Left ventricle myocardium inferior (tissue), 1 donor: ENCODE measurements at places on chromosomes 11 and 22.

GRCh38 chr11:5689551-5689983 is at the start of gene TRIM22:
TRIM22 (plus strand) TSS chr11:5689790; CDS start chr11:5696233, 6,443 bp downstream.
- peak; percentile 20 for DNase-seq

DNA sequence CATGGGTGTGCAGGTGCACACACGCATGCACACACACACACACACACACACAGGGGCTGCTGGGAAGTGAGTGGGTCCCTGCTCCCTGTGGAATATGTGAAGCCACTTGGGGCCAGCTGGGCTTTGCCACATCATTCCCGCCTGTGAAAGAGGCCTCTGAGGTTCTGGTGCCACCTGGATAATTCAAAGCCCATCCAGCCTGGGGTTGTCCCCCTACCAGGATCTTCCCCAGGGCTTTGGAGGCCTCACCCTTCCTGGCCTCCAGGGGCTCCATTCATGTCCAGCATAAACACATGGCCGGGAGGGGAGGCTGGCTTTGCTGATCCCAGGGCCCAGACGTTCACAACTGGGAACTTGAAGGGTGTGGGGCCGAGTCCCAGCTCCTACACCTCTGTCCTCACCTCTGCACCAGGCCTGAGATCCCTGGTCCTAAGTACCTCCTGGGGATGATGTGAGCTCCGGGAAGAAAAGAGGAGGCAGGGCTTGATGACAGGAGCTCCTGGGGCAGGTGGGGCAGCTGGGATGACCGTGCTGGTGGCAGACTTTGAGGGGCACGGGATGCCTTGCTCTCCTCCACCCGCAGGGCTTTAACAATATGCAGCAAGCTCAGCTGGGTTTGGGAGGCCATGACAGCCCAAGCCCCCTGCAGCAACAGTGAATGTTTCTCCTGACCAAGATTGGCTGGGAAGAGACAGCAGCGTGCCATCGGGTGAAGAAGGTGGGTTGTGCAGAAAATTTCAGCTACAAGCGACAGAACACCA is 14.2 kb downstream of the LINC01488 start:
- DNase-seq = peak; percentile 6

DNA sequence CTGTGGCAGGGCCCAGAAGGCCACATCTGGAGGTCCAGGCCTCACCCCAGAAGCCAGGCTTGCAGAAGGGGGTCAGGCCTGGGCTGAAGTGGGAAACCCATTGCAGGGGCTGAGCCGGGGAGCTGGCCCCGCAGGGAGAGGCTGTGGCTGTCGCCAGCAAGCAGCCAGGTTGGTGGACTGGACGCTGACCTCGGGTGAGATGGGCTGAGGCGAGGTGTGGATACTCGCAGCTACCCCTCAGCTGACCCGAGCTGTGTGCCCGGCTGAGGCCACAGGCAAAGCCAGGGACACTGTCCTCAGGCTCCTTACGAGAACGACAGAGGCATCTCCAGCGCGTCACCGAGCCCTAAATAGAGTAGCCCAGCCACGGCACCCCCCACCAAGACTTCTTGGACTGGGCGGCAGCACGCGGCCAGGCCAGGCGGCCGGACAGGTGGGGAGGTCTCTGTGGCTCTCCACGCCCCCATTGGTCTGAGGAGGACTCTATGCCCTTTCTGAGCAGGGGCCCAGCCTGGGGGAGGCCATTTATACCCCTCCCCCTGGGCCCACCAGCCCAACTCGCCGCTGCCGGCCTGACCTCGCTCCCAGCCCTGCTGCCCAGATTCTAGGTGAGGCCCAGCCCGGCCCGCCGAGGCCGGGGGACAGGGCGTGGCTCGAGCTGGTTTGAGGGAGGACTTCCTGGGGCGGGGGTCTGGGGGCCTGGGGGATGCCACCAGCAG is at the start of gene TNNI2:
TNNI2 (plus strand) TSS at position 556 of the 719 bp plus-strand sequence. CDS start 716 bp downstream, outside the sequence.
- peak; percentile 18 for DNase-seq

DNA sequence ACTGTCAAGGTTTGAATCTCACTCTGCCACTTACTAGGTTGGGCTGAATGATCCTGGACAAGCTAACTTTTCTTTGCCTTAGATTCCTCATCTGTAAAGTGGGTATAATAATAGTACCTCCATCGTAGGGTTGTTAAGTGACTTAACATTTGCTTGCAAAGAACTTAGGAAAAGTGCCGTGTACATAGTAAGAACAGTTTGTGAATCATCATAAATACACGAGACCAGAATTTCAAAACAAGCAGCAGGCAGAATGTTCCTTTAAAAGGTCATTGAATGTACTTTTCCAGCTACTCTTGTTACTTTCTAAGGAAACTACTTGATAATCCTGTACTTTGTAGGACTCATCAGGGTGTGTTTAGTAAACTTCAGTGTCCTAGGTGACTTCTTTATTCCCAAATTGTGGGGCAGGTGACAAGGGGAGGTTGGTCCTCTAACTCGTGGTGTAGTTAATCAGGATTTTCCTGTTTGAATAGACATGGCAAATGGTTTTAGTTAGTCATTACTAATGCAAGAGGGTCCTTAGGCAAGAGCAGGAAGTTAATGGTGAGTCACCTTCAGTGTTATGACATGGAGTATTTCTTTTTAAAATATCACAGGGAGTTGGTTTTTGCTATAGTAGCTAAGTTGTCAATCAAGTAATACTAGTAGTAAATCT is 67.9 kb downstream of the YAP1 start:
- DNase-seq = no peak

DNA sequence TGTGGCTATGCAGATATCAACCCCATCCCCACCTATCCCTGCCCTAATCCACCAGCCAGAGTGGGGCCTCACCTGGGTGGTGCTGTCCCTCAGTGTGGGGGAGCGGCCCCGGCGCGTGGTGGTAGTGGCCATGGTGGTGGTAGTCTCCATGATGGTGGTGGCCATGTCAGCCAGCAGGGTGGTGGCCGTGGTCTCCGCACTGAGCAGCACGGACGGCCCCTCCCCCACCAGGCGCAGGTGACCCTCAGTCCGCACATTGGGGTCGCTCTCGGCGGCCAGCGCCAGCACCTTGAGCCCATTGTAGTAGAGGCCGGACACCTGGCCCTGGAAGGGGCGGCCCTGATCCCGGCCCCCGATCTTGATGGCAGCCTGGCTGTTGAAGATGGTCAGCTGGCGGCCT is 31.7 kb downstream of the SLC22A12 start:
- DNase-seq = no peak

DNA sequence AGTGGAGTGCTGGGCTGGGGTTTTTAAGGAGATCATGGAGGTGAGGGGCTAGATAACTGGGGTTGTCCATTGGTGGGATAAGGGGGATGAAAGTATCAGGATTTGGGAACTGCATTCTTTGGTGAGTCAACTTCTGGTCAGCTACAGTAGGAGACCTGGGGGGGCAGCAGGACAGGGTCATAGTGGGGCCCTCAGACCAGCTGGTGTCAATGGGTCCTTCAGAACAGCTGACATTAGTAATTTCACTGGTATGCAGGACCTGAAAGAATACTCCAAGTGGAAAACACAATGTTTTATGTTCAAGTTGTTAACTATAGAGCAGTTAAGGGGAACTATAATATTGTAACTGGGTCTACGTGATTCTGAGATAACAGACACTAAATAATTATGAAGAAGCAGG is 2.8 kb upstream of the TTC12 start:
- DNase-seq = no peak

DNA sequence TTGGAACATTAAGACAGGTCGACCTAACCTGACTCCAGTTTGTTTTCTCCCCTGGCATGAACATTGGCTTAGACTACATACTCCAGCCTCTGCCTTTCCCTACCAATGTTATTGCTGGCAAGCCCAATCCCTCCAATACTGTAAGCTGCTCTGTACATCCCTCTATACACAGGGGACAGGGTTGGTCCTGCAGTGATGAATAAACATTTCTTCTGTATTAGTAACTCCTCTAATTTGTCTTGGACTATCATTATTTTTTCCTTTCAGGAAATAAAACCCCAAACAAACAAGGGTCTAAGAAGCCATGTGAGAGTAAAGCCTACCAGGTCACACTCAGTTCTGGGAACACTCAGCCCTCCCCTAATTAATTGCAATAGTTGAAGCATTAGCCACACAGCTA is 35.1 kb upstream of the FJX1 start:
- no peak for DNase-seq

GRCh38 chr11:116478205-116478604 is 294.6 kb downstream of the BUD13 start:
- DNase-seq = no peak

- DNase-seq = no peak
Observed at GRCh38 chr11:8382436-8383053, 118.9 kb upstream of the LMO1 start.

GRCh38 chr11:111561306-111561705 is 20.8 kb downstream of the LAYN start:
- DNase-seq = no peak

DNA sequence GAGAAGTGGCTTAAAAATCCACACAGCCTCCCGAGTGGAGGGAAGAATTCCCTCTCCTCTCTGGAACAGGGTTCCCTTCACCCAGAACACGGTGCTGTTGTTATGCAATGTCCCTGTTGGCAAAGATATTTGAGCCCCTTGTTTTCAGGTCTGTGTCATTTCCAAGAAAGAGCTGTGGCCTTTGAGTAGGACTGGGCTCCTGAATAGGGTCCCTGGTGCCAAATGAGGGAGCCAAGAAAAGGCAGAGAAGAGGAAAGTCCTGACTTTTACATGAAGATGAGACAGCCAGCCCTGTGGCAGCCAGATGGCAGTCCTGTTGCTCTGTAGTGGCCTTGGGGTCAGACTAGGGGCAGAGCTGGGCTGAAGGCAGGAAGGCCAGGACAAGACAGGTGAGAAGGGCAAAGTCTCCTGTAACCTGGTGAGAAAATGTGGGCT is 51.2 kb upstream of the ELF5 start:
- no peak for DNase-seq

- no peak for DNase-seq
Observed at GRCh38 chr11:124798991-124799347, 1.2 kb downstream of the MSANTD2 start.

- no peak for DNase-seq
Observed at GRCh38 chr11:119910650-119911049, 181.7 kb upstream of the NECTIN1 start.
